ENCODE measurements at places on chromosomes 5 and 9.

GRCh38 chr5:144194144-144194543 is 23.5 kb downstream of the KCTD16 start:
- no peak for DNase-seq

GRCh38 chr5:113562828-113563400 is 49.4 kb downstream of the YTHDC2 start:
- no peak for DNase-seq

DNA sequence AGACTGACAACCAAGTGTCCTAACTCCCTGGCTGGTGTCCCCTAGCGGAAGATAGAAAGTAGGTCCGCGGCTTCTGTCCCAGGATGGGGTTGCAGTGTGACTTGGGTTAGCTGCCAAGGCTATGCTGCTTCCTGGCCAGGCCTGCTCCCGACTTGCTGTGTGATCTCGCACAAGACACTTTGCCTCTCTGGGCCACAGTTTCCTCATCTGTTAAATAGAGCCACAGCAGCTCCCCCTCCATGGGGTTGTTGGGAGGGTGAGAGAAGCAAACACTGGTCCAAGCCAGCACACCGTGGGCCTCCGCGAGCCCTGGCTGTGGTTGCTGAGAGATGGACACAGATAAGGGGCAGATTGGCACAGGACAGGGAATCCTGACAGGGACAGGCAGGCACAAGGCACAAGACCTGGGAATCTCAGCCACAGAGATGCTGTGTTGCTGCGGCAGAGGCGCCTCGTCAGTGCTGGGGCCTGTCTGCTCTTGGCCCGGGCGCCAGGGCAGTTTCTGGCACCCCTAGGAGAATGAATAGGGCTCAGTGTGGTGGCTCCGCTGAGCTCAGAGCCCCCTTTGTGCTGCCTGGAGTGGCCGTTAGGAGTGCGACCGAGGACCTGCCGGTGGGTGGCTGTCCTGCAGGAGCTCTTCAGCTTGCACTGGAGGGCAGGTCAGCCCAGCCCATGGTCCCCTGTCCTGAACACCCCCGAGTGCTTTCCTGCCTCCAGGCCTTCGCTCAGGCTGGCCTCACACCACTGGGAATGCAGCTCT is 1.8 kb upstream of the SH2D3C start:
- no peak for DNase-seq

DNA sequence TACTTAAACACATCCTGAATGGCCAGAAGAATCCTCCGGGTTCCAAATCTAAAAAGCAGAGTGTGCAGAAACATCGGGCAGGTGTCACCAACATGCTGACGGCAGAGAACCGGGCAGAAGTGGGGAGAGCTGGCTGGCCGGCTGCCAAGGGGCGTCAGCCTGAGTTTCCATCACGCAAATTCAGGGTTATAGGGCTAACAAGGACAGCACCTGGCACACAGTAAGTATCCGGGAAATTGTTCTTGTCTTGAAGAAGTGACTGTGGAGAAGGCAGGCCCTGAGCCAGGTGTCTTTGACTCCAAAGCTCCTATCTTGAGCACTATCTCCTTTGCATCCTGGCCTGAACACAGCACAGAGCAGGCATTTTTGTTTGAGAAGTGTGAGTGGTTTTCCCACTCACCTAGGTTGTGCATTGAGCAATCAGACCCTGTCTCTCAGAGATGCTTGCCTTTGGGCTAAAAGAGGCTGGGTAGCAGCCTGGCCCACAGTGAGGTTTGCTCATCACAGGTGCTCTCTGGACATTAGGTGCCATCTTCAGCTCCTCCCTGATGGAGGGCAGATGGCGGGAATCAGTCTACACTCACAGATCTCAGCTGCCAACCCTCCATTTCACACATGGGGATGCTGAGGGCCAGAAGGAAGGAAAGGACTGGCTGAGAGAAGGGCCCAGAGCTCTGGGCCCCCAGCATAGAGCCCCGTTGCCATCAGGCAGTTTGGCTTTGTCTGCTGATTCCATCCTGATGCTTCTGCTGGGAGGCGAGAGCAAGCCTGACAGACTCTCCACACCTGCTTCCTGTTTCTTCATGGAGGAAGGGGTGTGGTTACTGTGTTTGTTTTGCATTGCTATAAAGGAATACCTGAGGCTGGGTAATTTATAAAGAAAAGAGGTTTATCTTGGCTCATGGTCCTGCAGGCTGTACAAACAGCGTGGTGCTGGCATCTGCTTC is 52.8 kb downstream of the WHRN start:
- DNase-seq, result no peak

GRCh38 chr5:1832511-1833250 is 31.5 kb downstream of the NDUFS6 start:
- DNase-seq, result no peak

DNA sequence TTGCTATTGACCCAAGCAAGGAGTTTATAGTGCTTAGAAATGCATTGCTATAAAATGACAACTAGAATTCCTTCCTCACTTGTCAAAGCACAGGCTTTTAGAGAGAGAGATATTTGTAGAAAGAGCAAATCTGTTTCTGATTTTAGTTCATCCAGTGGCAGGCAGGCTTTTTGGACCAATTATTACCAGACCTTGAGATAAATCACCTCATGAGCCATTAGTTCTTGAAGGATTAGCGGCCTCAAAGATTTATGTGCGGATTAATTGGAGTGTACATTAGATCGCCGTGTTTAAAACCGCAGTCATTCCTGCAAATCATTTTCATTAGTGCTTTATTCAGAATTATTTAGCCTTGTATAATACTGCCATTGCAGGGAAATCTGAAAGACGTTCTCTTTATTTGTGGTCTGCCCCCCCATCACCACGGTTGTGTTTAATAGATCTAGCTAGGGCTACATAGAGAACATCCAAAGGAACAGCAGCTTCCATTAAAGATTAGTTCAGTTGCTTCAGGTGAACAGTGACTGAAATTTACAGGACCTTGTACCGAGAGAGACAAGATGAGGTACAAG is 28.8 kb upstream of the TJP2 start:
- no peak for DNase-seq

GRCh38 chr5:90560771-90561170 is 2.2 kb downstream of the ADGRV1 start:
- DNase-seq, result no peak

DNA sequence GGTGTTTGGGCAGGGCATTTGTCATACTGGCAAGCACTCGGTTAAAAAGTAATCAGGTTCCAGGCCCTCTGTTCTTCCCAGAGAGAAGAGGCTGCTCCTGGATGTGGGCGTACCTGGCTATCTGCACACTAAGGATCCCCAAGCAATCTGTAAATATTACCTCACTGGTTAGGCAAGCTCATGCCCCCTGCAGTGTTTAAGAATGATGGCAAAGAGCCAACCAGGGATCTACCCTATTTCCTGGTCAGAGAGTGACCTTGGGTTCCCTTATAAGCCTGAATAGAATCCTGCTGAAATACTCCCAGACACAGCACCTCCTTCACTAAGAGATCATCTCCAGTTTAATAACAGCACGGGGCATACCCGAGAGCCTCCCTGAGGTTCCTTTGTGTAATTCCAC is 181.2 kb downstream of the PIK3R1 start:
- no peak for DNase-seq

GRCh38 chr5:146675636-146676035 is 159.6 kb upstream of the GPR151 start:
- no peak for DNase-seq

GRCh38 chr5:32092938-32093812 is 80.9 kb downstream of the GOLPH3 start:
- DNase-seq, result peak; percentile 71

DNA sequence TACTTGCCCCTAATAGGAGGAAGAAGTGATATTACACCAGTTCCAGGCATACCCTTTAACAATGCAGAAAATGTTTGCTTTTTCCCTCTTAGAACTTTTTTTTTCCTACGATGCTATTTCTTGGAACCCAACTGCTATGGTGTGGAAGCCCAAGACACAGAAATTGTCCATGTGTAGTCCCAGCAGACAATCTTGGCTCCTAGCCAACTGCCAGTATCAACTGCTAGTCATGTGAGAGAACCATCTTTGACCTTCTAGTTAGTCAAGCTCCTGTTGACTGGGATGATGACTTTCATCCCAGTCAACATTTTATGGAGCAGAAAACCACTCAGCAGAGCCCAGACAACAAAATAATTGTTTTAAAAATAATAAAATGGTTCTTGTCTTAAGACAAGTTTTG is 532.4 kb downstream of the TLR4 start:
- DNase-seq, result no peak

DNA sequence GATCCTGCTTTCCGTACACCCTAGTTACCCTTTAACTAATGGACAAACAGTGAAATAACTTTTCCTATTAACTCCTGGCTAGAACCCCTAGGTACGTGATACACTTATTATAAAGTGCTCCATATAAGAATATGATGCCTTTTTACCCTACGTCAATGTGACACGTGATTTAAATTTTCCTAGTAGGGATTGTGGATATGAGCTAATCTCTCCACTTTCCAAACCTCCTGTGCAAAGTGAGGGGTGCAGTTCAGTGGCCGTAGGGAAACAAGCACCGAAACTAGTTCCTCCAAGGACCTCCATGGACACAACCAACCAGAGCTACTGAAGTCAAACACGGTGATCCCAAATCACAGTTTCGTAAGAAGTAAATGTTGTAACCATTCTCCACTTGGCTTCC is 19.3 kb downstream of the NFIB start:
- no peak for DNase-seq

DNA sequence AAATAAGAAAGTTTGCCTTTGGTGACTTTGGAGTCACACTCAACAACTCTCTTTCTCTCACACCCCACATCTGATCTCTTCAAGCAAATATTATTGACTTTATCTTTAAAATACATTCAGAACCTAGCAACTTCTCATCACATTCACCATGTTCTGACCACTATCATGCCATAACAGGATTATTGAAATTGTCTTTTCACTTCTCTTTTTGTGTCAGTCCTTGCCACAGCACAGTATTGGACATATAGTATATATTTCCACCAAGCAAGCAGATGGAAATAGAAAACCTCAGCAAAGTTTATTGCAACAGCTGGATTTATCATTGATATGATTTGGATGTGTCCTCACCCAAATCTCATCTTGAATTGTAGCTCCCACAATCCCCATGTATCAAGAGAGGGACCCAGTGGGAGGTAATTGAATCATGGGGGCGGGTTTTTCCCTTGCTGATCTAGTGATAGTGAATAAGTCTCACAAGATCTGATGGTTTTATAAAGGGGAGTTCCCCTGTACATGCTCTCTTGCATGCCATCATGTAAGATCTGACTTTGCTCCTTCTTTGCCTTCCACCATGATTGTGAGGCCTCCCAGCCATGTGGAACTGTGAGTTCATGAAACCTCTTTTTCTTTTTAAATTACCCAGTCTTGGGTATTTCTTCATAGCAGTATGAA is 26.9 kb upstream of the ITGA1 start:
- DNase-seq, result no peak

DNA sequence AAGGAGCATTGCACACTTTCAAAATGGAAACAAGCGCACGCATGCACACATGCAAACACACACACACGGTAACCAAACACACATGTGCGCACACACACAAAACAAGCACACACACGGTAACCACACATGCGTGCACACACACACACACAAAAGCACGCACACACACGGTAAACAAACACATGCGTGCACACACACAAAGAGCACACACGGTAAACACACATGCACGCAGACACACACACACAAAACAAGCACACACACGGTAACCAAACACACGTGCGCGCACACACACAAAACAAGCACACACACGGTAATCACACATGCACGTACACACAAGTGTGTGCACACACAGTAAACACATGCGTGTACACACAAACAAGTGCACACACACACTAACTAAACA is 19.3 kb upstream of the SLC6A3 start:
- no peak for DNase-seq

- no peak for DNase-seq
These were observed 5.7 kb downstream of the RCL1 start for GRCh38 chr9:4798281-4799032.

GRCh38 chr5:163459462-163459818 is 462 bp downstream of the NUDCD2 start:
- no peak for DNase-seq

DNA sequence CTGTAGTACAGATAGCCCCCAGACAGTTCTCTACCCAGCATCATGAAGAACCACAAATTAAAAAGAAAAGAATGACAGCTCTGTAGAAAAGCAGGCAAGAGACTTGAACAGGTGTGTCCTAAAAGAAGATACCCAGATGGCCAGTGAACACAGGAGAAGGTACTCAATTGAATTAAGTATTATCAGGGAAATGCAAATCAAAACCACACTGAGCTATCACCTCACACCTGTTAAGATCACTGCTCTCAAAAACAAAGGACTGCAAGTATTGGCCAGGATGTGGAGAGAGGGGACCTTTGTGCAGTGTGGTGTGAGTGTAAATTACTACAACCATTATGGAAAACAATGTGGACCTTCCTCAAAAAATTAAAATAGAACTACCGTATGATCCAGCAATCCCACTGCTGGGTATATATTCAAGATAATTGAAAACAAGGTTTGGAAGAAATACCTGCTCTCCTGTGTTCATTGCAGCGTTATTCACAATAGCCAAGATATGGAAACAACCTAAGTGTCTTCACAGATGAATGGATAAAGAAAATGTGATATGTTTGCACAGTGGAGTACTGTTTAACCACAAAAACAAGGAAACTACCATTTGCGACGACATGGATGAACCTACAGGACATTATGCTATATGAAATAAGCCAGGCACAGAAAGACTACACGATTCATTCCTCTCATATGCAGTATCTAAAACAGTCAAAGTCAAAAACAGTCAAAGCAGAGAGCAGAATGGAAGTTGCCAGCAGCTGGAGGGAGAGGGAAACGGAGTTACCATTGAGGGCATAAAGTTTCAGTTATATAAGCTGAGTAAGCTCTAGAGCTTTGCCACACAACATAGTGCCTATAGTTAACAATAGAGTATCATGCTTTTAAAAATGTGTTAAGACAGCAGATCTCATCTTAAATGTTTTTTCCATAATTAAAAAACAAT is 102.6 kb downstream of the WNK2 start:
- DNase-seq, result no peak

DNA sequence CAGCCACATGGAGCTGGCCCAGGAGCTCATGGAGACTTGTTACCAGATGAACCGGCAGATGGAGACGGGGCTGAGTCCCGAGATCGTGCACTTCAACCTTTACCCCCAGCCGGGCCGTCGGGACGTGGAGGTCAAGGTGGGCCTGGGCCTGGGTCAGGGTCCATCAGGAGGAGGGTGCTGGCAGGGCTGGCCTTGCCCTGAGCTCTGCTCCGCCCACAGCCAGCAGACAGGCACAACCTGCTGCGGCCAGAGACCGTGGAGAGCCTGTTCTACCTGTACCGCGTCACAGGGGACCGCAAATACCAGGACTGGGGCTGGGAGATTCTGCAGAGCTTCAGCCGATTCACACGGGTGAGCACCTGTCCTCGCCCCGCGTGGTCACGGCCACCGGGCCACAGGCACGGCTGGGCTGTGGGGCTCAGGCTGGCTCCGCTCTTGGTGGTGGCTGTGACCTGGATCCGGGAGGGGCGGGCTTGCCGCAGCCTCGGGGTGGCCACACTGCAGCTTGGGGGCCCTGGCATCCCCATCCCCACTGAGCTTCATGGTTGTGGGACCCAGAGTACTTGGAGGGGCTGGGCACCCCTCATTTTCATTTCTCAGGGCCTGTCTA is 7.1 kb downstream of the DPP7 start:
- DNase-seq, result no peak

- DNase-seq, result no peak
These were observed 6.2 kb downstream of the ETF1 start for GRCh38 chr5:138536665-138537315.

Measured in GM12891 (cell line).